HS-5 (cell line): ENCODE measurements at places on chromosomes 4 and X.

DNA sequence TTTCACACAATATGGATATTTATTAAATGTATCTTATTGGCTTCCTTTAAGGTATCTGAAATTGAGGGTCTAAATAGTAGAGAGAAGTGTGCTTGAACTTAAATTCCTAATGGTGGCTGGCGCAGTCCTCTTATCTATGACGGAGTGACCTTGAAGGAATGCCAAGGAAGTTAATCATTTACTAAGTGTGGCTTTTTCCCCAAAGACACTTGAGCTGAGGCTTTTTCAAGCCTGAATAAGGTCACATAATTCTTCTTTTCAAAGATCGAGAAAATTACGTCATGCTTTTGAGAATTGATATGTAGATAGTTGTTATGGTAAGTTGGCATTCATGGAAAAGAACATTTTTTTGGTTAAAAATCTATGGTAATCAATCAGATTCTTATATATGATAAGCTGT is 11.7 kb upstream of the PRPS2 start:
- DNase-seq, result no peak

GRCh38 chr4:166481055-166481454 is 608.0 kb downstream of the TLL1 start:
- no peak for DNase-seq

DNA sequence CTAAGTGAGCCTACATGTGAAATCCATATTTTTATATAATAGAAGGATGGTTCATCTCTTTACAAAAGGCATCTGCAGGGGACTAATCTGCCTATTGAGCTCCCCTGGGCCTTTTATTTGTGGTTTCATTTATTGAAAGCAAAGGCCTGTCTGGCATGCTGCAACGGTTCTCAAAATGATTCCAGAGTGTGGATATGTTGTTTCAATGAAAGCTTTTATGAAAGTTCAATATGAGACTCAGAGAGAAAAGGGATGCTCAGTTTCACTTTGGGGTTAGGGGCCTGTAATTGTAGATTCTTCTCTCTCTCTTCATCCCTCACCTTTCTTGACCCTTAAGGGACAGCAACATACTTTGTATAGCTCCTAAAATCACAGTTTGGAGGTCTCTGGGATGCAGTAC is 204.2 kb upstream of the CASK start:
- no peak for DNase-seq

GRCh38 chr4:154018659-154019058 is 229.8 kb upstream of the SFRP2 start:
- no peak for DNase-seq

GRCh38 chr4:82710197-82710929 is 88.2 kb downstream of the SCD5 start:
- no peak for DNase-seq

GRCh38 chrX:71667328-71668247 is at the start of gene LOC101059915:
Gene LOC101059915 (plus strand): TSS chrX:71667546.
- DNase-seq, result no peak

GRCh38 chrX:106898462-106898861 is 4.7 kb downstream of the RIPPLY1 start:
- no peak for DNase-seq

- DNase-seq, result no peak
Observed at GRCh38 chr4:117383468-117383867, 298.1 kb upstream of the TRAM1L1 start.

GRCh38 chr4:152382057-152382785 is 153.7 kb downstream of the FBXW7 start:
- DNase-seq, result no peak

DNA sequence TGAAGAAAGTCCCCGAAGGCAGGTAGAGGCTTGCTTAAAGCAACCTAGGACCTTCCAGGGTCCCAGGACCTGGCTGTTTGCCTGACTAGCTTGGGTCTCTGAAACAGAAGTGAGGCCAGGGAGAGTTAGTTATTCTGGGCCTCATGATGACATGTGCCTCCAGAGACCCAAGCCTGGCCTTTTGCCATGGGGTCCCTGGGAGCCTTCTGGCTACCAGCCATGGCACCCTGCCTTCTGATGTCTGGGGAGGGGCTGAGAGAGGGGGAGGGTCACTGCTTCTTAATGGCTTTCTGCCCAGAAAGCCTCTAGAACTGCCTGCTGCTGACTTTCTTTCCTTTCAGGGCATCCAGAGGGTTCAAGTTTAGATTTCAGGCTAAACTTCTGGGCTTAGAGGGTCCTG is 1.0 kb upstream of the STARD8 start:
- no peak for DNase-seq

DNA sequence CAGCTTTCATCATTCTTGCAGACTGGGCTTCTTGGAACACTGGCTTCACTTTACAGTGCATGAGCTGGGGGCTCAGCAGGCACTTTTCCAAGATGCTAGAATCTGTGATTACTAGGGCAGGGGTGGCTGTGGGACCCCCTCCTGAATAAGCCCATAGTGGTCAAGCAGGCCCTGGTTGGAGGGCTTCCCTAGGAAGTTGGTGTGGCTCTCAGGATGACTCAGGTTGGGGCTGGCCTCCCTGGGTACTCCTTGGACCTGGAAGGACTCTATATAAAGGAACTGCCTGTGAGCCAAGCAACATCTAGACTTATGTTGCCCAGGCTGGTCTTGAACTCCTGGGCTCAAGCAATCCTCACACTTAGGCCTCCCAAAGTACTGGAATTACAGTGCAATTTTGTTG is 88.3 kb upstream of the HELT start:
- DNase-seq, result no peak

DNA sequence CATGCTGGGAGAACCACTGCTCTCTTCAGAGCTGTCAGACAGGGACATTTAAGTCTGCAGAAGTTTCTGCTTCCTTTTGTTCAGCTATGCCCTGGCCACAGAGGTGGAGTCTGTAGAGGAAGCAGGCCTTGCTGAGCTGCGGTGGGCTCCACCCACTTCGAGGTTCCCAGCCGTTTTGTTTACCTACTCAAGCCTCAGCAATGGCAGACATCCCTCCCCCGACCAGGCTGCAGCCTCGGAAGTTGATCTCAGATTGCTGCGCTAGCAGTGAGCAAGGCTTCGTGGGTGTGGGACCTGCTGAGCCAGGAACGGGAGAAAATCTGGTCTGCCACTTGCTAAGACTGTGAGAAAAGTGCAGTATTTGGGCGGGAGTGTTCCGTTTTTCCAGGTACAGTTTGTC is 118.9 kb downstream of the SLC10A6 start:
- DNase-seq, result no peak

DNA sequence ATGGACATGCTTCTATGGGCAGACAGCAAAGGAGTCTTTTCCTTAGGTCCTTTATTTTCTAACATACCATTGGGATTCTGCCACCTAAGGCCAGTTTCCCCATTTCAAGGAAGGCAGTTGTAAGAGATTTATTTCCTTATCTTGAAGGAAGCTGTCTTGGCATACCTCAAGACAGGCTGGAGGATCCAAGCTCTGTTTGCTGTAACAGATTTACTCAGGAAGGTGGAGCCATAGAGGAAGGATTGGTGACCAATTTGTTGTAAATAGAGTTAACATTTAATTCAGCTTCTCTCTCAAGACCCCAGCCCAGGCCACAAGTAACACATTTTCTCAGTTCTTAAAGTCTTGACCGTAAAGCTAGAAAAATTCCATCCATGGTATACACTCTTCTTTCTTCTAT is 131.6 kb upstream of the TENM3 start:
- DNase-seq, result no peak

- DNase-seq, result peak; percentile 44
Observed at GRCh38 chr4:182143822-182144625, 99.2 kb upstream of the TENM3 start.

- no peak for DNase-seq
Observed at GRCh38 chr4:134888156-134888555, 686.6 kb upstream of the PABPC4L start.

DNA sequence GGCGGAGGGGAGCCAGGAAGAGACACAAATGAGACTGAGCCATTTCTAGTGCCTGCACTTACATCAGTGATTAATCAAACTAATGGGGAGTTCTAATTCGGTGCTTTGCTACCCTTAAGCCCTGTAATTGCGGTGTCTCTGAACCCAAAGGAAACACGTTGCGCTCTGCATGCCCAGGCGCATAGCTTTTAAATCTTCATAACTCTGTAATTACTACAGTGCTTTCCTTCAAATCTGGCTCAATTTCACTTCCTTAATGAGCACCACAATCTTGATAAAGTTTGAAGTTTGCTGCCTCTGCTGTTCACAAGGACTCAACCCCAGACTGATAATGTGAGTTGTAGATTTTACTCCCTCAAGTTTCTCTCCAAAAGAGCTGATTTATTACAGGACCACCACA is 5.7 kb upstream of the NHS start:
- no peak for DNase-seq

DNA sequence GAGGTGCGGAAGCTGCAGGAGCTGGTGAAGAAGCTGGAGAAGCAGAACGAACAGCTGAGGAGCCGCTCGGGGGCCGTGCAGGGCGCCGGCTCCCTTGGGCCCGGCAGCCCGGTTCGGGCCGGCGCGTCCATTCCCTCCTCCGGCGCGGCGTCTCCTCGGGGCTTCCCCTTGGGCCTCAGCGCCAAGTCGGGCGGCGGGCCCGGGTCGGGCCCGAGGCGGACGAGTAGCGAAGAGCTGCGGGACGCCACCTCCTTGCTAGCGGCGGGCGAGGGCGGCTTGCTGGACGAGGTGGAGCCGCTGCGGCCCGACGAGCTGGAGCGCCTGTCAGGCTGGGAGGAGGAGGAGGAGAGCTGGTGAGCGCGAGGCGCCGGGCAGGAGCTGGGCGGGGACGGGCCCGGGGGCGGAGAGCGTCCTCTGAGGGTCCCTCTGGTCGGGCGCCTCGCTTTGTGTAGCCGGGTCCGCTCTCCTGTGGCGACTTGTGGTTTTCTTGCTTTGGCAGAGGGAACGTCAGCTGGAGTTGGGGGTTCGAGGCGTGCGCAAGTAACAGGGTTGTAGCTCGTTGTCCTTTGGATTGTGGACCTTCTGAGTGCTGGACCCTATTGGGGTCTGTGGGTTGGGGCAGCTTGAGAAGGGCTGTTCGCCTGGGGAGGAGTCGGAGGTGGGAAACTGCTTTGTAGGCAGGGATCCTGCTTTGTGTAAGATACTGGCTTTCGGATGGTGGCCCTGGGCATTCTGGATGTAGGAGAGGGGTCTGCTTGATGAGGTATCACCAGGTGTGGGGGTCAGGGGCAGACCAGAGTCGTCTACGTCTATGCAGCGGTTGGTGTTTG is 662 bp downstream of the SLAIN2 start:
- no peak for DNase-seq

GRCh38 chrX:102154900-102155805 is 624 bp downstream of the BEX5 start:
- DNase-seq, result no peak

DNA sequence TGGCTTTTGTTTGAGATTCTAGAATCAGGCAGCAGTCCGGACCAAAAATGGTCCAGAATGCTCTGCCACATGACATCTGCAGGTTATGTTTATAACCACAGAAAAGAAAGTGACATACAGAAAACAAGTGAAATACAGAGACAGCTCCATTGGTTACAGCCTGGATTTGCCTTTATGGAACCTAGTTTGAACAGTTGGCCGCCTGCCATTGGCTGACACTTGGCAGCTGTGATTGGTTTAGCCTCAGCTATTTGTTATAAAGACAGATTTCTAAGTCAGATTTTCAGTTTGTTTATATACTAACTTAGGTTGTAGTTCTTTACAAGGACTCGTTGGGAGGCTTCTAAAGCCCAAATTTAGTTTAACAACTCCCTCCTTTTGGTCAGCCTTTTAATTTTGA is 40.8 kb upstream of the IL9R start:
- no peak for DNase-seq

- no peak for DNase-seq
Observed at GRCh38 chr4:176718881-176719280, 73.8 kb downstream of the VEGFC start.

GRCh38 chrX:72366701-72367454 is 61.2 kb upstream of the CITED1 start:
- no peak for DNase-seq

- no peak for DNase-seq
Observed at GRCh38 chr4:128465523-128465922, 177.9 kb upstream of the PGRMC2 start.

GRCh38 chr4:174156239-174156826 is 127.1 kb downstream of the FBXO8 start:
- peak; percentile 29 for DNase-seq

DNA sequence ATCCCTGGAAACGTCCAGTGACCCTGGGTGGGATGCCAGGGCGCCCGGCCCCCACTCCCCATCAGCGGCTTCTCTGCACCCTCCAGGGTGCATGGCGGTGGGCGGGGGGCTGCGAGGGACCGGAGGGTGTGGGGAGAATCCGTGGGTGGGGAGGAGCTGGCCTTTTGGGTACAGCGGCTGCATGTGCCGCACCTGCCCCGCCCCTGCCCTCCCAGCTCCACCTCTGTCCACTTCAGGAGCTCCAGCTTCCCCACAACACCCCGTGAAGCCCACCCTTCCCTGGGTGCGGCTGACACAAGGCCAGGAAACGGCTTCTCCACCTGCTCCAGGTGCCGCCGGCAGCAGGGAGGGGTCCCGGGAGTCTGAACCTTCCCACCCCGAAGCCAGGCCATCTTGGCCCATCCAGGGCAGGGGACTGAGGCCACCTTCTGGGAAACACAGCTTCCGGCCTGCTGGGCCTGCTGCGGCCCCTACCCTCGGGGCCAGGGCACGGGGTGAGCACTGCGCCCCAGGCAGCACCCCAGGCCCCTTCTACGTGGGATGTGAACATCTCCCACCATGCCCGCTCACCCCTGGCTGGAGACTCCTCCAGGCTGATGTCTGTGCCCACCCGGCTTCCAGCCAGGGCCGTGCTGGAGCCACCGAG is 34.6 kb downstream of the CPLX1 start:
- no peak for DNase-seq

GRCh38 chrX:16610121-16610621 is 39.8 kb upstream of the S100G start:
- peak; percentile 44 for DNase-seq

- no peak for DNase-seq
Observed at GRCh38 chr4:79526641-79527565, 118.9 kb upstream of the GK2 start.

DNA sequence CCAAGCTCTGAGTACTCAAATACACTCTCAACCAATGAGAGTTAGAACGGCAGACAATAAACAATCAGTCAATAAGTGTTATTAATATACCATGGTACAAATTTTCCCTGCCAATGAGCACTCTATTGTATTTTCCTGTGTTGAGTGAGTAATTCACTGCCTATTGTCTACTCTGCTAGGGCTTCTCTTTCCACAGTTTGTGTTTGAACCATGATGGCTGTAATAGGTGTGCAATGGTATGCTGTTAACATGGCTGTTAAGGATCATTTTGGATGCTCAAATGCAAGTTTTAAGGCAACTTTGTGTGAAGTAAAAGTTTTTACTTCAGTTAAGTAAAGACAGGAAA is 41.2 kb downstream of the RPS6KA3 start:
- no peak for DNase-seq

DNA sequence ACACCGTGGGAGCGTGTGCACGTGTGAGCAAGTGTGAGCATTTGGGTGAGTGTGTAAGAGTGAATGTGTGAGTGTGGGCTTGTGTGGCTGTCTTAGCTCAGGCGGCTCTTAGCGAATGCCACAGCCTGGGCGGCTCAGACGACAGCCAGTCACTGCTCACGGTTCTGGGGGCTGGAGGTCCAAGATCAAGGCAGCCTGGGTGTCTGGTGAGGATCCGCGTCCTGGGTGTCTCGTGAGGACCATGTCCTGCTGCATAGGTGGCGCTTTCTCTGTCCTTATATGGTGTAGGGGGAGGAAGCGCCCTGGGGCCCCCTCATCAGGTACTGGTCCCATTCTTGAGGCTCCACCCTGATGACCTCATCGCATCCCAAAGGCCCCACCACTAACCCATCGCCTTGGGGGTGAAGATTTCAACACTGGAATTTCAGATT is 4.5 kb downstream of the DOK7 start:
- no peak for DNase-seq

GRCh38 chr4:23733476-23733875 is 156.4 kb downstream of the PPARGC1A start:
- DNase-seq, result no peak
